Skin of body (tissue), 3 donors: ENCODE measurements at places on chromosomes 16 and 17. TPM values are rescaled to one million over a fixed set of nuclear protein-coding genes. Genes with fewer than 3 reads are reported as not detected.

DNA sequence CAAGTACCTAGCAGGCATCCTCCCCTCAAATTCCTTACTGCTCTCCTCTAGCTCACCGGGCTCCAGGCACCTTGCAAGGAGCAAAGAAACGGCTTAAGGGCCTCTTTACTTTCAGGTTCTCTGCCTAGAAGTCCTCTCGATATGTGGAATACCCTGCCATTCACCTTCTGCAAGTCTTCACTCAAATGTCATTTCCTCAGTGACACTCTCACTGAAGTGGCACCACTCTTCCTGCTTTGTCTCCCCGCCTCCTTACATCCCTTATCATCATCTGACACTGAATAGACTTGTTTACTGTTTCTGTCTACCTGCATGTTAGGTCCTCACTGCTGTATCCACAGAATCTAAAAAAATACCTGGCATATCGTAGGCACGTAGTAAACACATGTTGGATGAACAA lies 947 bp downstream of the SLC7A6OS start:
- no peak for DNase-seq

DNA sequence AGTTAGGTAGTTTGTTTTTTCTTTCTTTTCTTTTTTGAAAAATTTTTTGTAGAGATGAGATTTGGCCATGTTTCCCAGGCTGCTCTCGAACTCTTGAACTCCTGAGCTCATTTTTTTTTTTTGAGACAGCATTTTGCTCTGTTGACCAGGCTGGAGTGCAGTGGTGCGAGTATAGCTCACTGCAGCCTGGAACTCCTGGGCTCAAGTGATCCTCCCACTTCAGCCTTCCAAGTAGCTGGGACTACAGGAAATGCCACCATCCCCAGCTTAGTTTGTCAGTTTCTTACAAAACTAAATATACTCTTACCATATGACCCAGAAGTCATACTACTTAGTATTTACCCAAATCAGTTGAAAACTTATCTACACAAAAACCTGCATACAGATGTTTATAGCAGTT lies 14.4 kb upstream of the FBXO47 start:
- DNase-seq, result no peak

Gene FBXO39
- total RNA-seq, result 0.30 TPM

- no peak for DNase-seq
Measured at GRCh38 chr17:37829592-37830123, 84.8 kb upstream of the HNF1B start.

DNA sequence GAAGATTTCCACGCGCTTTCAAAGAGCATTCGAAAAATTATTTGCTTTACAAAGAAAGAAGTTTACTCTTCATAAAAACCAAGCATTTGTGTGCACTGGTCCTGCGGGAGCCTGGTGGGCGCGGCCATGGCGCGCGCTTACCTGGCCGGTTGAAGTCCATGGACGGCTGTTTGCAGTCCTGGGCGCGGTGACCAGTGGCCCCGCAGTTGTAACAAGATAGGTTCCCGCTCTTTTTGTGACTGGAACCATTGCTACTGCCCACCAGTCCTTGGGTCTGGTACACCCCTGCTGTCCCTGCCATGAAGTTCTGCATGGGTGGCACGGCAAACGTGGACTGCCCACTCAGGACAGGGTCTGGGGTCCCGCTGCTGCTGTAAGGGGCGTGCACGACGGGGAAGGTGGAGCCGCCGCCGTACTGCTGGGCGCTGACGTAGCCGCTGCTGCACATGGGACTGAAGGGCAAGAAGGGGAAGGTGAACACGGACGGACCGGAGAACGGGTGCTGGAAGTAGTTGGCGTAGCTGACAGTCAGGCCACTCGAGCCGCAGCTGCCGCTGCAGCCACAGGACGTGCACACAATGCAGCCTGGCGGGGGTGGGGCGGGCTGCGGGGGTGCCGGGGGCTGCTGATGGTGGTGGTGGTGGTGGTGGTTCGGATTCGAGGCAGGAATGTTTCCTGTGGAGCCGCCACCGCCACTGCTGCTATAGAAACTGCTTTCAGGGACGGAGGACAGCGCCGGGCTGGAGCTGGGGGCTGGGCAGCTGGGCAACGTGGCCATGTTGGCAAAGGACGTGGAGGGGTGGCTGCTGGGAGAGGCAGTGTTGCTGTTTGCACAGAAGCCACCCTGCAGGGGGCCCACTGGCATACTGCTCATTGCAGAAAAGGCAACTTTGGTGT lies 19.5 kb downstream of the MAP1LC3B start:
- DNase-seq, result no peak

Gene PTX4
- 0.10 TPM for total RNA-seq

GRCh38 chr17:36117505-36118382 lies 14.1 kb downstream of the CCL4 start:
- DNase-seq, result no peak

GRCh38 chr17:33623841-33624240 lies 330.7 kb upstream of the ASIC2 start:
- DNase-seq, result no peak

- DNase-seq, result no peak
Measured at GRCh38 chr16:50450957-50451356, 82.2 kb upstream of the BRD7 start.

Gene TBX2
- total RNA-seq, result 2.5 TPM

Gene CCL18
- not detected for total RNA-seq

Gene DLX4
- total RNA-seq, result 2.3 TPM

Gene CES3
- not detected for total RNA-seq

Gene OSGIN1
- total RNA-seq, result 0.30 TPM
